Trophoblast cell (in vitro differentiated cells and primary cell): ENCODE measurements at places on chromosomes 3 and 15.

DNA sequence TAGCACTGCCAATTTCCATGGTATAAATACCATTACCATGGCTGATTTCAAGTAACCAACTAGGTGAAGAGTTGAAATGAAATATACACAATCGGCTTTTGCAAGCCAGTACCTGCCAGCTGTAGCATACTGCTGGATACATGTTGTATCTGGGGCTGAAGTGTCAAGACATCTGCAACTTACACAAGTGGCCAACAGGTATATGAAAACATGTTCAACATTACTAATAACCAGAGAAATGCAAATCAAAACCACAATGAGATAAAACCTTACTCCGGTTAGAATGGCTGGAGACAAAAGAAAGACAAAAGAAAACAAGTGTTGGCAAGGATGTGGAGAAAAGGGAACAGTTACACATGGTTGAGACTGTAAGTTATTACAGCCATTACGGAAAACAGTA lies 11.6 kb downstream of the ATOSA start:
- H3K36me3 ChIP-seq = no peaks in the 10 kb centered on the region
- no peak overlapping the region for H3K27ac ChIP-seq
- no peaks in the 10 kb centered on the region for H3K4me1 ChIP-seq
- H3K27me3 ChIP-seq = no peaks in the 10 kb centered on the region
- no peak overlapping the region for H3K4me3 ChIP-seq

GRCh38 chr3:78900426-78900825 lies 867.4 kb downstream of the ROBO1 start:
- DNase-seq = peak; percentile 30
- H3K4me1 ChIP-seq = no peaks in the 10 kb centered on the region
- H3K27me3 ChIP-seq = no peaks in the 10 kb centered on the region
- H3K36me3 ChIP-seq = no peaks in the 10 kb centered on the region

DNA sequence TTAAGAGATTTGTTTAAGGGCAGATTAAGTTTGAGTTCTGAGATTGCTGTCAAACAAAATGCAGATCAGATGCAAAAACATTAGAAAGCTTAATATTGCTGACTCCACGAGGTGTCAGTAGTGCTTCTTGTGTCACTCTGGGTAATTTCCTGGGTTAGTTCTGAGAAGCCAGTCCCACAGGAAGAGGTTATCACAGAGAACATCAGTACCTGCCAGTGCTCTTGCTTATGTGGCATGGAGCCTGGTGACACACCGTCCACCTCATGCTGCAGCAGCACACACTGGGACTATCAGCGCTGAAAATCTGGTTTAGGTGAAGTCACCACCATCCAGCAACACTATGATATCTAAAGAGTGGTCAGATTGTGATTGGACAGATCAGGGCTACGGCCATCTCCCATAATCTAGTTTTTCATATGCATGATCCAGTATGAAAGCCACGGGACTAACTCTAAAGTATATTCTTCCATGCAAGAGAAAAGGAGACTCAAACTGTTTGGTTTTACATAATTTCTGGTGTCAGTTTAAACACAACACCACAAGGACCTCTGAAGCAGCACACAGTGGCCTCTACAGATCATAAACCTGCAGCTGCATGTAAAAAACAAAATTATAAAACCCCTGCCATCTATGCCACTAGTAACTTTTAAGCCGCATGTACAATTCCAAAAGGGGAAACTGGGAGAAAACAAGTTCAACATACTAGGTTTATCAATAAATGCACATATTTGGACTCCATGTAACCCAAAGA lies 36.1 kb upstream of the MYO5C start:
- H3K4me1 ChIP-seq = no peaks in the 10 kb centered on the region
- DNase-seq = peak; percentile 81
- no peaks in the 10 kb centered on the region for H3K27me3 ChIP-seq

DNA sequence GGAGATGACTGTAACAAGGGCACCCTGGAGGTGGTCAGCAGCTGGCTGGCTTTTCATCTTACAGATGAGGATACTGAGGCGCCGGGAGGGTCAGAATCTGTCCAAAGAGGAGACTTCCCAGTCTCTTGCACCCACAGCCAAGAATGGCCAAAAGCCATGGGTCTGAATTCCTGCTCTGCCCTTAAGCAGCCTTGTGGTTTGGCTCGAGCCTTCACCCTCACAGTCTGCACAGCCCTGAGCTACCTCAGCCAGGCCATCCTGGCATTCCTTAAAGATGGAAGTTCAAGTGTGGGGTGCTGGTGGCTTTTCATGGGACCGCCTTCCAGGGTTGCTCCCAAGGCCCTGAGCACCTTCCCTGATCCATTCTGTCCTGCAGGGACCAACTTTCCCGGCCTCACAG lies 59.2 kb downstream of the CACNA2D2 start:
- no peaks in the 10 kb centered on the region for H3K36me3 ChIP-seq
- DNase-seq = no peak
- no peaks in the 10 kb centered on the region for H3K27me3 ChIP-seq

GRCh38 chr3:79358327-79358726 lies 409.5 kb downstream of the ROBO1 start:
- H3K27me3 ChIP-seq = no peaks in the 10 kb centered on the region
- no peaks in the 10 kb centered on the region for H3K4me1 ChIP-seq
- no peaks in the 10 kb centered on the region for H3K36me3 ChIP-seq

DNA sequence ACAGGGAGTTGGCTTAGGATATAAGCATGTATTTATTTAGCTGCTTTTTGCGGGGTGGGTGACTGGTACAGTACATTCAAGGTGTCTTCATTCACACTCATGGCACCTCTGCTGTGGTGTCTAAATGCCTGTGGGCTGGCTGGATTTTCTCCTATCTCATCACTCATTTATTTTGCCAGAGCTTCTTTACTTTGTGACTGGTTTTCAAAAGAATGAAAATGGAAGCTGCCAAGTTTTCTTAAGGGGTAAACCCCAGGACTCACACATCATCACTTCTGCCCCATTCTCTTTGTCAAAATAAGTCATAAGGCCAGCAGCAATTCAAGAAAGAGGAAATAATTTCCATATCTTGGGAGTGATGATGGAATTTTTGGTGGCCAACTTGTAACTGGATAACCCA lies 493.4 kb upstream of the ALCAM start:
- no peak overlapping the region for H3K4me3 ChIP-seq
- no peaks in the 10 kb centered on the region for H3K4me1 ChIP-seq
- no peak overlapping the region for H3K27ac ChIP-seq
- DNase-seq = no peak
